ENCODE measurements at places on chromosomes 1 and 21. TPM values are rescaled to one million over a fixed set of nuclear protein-coding genes. Genes with fewer than 3 reads are reported as not detected.

The NDUFS5 gene
- total RNA-seq, result 78.1 TPM

- DNase-seq, result no peak
Measured at GRCh38 chr1:73564294-73564693, 633.7 kb downstream of the LRRIQ3 start.

DNA sequence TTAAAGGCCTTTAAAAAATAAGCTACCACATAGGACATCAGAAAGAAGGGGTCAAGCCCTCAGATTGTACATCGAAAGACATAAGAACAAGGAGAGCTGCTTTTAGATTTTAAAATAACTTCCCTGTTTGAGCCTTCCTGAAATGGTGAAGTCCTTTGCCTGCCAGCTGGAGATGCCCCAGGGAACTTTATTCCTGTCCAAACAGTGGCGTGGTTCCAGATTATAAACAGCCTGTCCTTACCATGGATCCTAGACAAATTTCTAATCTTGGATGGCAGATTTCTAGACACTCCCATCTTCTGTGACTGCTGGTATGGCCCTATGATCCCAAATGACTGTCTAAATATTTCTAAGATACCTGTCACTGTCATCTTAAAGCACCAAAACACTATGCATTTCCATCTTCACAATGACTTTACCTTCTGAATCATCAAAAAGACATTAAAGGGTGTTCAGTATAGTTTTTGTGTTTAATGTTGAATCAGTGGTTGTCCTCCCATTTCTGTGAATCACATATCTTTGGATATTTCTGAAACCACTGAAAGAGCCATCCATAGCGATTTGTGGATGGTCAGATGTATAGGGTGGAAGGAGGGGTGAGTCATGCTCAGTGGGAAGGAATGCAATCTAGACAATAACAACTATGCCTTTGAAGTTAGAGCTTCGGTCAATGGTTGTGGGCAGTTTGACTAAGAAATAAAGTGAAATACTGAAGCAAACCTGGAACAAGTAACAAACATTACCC is 23.2 kb downstream of the ILDR2 start:
- DNase-seq, result no peak

GRCh38 chr21:44909719-44910118 is 11.0 kb downstream of the ITGB2 start:
- no peak for DNase-seq

DNA sequence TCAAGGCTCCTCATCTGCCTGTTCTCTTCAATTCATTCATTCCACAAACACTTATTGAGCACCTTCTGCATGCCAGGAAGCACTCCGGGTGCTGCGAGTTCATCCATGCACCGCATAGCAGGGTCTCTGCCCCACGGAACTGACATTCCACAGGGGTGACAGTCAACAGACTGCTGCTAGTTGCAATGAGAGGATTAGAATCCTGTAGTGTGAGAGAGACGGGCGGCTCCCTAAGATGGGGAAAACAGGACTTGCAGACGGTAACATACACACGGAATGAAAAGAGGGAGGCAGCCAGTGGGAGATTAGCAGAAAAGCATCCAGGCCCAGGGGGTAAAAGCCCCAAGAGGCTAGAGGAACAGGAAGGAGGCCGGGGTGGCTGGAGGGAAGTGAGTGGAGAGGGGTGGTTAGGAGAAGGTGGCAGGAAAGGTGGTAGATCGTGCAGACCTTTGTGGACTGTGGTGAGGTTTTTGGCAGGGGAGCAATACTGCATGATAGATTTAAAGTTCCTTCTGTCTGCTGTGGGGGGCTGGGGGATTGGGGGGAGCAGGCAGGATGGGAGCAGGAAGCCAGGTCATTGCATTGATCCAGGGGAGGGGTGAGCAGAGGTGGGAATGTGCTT is 6.6 kb downstream of the TNFRSF8 start:
- no peak for DNase-seq

DNA sequence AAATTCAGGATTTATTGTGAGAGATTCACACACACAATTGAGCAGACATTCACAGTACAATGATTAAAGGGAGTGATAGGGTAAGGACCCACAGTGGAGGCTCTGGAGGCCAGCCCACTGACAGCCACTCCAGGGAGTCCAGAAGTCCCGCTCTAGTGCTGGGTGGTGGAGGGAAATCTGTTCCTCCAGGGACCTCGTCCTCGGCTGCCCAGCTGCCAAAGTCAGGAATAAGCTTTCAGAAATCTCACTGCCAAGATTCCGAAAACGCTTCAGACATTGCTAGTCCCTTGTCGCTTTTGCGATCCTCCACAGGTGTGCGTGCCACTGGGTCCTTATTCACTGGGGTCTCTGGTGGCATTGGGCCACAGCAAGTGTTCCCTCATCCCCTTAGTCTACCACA is 2.3 kb downstream of the MX1 start:
- no peak for DNase-seq

DNA sequence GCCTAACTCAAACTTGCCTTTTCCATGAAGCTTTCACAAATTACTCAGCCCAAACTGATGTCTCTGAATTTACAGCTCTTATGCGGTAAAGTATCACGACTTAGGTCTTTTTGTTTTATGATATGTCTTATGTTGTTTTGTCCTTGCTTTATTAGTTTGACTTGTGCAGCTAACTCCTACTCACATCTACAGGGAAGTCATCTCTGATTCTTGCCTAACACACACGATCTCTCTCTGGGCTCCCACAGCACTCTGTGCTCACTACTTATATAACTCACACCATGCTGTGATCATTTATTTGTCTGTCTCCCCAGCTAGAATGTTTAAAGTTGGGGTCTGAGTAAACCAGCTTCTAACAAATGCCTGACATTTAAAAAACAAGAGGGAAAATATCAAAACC is 9.3 kb upstream of the PI4KB start:
- DNase-seq, result no peak

- no peak for DNase-seq
Measured at GRCh38 chr21:17197996-17198395, 314.8 kb upstream of the CXADR start.
